Stimulated activated CD8-positive, alpha-beta memory T cell treated with anti-CD3 and anti-CD28 coated beads, Interleukin-7, amount 100 ng/mL, for 1 hour (primary cell): ENCODE measurements at places on chromosomes 11 and 22.

DNA sequence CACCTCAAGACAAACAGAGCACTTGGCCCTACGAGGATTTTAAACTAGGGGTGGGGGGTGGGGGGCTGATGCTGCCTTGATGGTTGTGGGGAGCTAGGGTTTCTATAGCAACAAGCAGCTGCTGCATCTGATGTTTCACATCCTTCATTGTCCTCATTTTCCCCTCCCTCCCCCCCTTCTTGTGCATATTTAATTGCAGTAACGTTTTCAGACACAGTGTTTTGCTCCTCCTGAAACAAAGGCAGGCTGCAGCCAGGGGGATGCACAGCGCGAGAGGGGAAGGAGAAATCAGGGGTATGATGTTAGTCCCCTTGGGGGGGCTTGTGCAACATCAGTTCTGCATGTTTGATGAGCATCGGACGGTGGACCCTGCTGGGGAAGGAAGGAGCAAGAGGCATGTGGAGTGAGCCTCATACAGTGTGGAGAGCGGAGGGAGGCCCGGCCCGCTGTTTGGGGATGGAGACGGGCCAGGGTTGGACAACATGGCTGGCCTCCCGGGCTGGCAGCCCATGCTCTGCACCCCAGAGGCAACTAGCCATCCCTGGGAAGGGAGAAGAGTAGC, 208.3 kb downstream of the CEP164 start:
- no peak for DNase-seq

DNA sequence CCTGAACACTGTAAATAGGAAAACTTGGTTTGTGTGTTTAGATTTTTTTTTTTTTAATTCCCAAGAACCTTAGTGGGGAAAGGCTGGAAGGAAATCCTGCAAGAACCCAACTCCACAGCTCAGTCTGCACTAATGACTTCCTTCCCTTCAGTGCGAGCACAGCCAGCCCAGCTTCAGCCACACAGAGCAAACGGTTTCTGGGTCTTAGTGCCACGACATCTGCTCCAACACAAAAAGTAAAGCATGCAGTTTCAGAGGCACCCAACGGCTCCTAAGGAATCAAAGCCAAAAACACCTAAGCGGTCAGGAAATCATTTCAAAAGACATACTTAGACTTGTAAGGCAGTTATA, 236.1 kb downstream of the TTC28 start:
- DNase-seq = no peak

- DNase-seq = no peak
Measured at GRCh38 chr11:69058511-69059270, 10.0 kb downstream of the TPCN2 start.

DNA sequence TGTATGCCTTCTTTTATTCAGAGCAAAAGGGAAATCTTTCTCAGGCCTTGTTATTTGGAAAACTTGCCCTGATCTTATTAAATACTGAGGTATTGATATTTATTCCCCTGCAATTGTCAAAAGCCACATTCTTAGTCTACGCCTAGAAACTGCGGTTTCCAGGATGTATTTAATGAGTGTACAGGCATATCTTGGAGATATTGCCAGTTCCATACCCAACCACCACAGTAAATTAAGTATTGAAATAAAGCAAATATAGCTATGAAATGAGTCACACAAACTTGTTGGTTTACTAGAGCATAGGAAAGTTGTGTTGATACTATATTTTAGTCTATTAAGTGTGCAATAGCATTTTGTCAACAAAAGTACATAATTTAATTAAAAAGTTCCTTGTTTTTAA, 152.7 kb upstream of the CCDC179 start:
- DNase-seq = no peak
